ENCODE measurements at places on chromosomes 5 and 9.

DNA sequence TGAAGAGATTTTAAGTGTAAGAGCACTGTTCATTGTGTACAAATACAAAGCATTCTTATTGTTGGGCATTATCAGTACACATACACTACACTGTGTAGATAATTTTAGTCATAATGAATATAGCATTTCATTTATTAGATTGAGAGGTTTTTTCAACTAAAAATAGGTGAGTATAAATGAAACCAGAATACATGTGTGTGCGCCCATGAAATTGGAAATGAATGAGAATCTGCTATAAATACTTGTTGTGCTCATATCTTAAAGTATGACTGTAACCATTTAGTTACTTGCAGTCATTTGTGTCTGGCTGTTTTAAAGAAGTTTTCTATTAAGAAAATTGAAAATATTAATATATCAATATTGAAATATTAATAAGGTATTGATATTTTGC is 189.0 kb upstream of the MEF2C start:
- no peak for DNase-seq

- DNase-seq = no peak
Measured at GRCh38 chr5:119079318-119079921, 8.5 kb downstream of the DMXL1 start.

DNA sequence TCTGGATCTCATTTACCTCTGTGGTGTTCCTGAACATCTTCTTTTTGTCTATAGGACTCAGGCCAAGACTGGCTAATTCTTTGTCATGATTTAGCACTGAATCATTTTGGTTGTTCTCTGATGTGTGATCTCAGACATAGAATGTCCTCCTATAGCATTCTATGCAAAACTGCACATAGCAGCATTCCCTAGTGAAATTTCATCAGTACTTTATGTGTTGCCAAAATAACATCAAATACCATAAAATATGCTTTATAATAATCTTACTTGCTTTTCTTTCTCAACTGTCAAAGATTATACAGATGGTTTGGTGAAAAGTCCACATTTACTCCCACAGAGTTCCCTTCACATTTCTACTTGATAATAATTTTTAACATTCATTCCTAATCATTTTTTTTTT is 115.7 kb upstream of the MPDZ start:
- DNase-seq = no peak

DNA sequence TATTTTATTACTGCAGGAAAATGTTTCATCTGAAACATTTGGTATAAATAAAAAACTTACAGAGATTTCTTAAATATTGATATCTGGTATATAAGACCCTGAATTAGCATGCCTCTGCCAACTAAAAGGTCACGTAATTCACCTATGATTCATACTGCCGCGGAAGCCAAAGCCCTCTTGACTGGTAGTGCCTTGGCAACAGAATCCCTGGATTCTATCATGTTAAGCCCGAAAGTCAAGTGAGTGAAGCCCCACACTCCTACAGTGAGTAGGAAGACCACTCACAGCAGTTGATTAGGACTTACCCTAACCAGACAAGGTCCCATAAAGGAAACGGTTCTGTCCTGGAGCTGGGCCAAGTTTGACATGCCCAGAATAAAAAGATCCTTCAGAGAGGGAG is 175.6 kb upstream of the NREP start:
- DNase-seq = no peak

DNA sequence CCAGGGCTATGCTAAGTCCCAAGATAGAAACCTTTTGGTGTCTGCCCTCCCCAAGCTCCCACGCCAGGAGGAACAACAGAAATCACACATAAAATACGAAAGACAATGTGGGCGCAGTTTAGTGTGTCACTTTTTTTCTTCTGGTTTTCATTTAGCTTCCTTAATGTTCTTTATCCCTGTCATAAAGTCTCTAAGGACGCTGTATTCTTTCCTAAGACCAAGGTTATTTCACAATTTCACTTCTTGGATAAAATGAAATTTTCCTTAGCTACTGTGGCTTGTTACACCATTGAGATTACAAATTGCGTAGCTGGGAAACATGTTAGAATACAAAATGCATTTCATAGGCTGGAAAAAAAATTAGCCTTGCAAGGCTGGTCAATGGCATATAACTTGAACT is 85.4 kb downstream of the GLIS3 start:
- DNase-seq = no peak

- DNase-seq = no peak
Measured at GRCh38 chr9:98787766-98788335, 8.5 kb downstream of the ANKS6 start.

- DNase-seq = no peak
Measured at GRCh38 chr5:55868846-55869245, 17.7 kb downstream of the IL31RA start.

GRCh38 chr9:128526720-128527119 is 22.2 kb downstream of the GLE1 start:
- no peak for DNase-seq

GRCh38 chr9:92535940-92536850 is at the start of gene ECM2:
Gene ECM2 (minus strand): TSS chr9:92535990. CDS start chr9:92522866, 13,124 bp downstream.
- DNase-seq = no peak

DNA sequence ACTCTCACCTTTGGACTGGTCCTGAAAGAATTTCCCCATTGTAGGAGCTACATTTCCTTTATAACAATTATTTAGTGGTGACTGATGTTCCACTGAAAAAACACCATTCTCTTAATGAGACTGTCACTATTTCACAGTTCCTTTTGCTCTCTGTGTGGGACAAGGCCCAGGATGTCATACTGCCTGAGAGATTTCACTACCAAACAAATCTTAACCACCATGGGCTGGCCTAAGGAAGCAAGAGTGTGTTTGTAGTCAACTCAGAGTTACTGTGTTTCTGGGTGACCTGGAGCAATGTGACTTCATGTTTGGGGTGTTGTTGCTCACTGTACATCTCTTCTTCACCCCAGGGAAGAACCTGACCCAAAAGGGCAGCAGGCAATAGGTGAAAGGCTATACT is 50.1 kb upstream of the ZNF608 start:
- no peak for DNase-seq

Measured in memory B cell (primary cell).